ENCODE measurements at places on chromosomes 1 and 21.

GRCh38 chr21:25905126-25905525, 170.4 kb downstream of the GABPA start:
- DNase-seq = no peak

- no peak for DNase-seq
Measured at GRCh38 chr21:33135925-33136324, 66.0 kb downstream of the OLIG1 start.

DNA sequence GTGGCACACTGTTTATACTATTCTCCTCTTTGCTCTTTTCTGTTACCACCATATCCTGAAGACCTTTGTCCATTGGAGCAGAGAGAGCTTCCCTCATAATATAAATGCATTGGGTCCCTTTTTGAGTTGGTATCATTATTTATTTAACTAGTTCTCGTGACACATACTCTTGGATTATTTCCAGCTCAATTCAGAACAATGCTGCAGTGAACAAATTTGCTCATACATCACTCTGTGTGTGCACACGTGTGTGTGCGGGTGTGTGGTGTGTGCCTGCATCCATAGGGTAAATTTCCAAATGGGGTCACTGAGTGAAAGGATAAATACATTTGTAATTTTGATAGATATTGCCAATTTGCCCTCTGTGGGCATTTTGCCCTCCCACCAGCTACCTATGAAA, 5.8 kb downstream of the PLA2G2A start:
- DNase-seq = no peak

DNA sequence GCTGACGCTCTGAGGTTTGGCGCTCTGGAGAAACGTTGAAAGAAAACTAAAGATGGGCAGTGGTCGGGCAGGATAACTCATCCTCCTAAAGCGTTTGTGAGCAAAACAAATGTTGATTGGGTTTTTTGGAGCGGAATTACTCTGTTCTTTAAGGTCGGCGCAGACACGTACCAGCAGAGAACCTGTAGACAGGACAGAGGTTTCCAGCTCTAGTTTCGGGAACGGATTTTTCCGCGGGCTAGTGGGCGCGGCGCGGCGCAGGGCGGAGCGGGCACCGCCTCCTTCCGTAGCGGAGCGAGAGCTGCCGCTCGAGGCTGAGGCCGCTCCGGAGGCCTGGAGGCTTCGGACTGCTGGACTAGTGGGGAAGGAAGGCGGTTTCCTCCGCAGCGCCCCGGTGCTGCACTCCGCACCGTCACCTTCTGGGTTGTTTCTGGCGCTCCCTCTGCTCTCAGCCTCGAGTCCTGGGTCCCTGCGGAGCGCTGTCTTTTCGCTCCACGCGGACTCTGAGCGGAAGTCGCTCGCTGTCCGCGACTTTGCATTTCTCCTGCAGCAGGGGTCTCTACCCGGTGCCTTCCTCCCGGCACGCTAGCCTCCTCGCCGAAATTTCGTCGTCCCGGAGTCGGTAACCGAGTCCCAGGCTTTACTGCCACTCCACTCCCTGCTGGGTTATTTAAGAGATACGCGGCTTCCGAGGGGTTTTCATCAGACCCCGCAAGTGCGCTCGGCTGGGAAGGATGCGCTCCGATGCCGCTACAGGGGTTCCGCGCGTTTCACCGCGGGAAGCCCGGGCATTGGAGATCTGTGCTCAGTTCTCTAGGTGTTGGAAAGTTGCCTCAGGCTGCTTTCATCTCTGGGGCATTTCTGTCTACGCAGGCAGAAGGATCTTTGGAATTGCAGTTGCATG, 7.0 kb downstream of the FOXD2 start:
- no peak for DNase-seq

DNA sequence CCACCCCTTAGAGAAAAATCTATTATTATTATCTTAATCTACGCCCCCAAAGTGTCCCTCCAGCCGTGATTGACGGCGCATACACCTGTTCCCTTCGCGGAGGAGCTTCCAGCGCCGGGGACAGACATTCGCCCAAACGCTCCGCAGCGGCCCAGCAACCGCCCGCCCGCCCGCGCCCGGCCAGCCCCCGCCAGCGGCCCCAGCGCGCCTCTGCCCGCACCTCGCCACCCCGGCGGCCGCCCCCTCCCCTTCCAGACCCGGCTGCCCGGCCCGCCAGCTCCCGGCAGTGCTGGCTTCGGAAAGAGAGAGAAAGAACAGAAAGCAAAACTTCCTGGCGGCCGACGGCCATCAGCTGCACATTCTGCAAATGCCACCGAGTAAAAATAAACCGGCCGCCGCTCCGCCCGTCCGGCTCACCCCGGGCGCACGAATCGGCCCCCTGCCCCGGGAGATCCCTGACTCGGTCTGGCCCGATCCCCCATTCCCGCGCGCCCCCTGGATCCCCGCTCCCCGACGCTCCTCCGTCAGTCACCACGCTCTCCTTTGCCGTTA, 1.6 kb downstream of the CASZ1 start:
- DNase-seq = no peak
